Anterior cingulate cortex (tissue), 58 donors: ENCODE measurements at places on chromosomes 5 and 9.

- no peak for DNase-seq
Observed at GRCh38 chr5:147754372-147755122, 28.0 kb downstream of the JAKMIP2 start.

DNA sequence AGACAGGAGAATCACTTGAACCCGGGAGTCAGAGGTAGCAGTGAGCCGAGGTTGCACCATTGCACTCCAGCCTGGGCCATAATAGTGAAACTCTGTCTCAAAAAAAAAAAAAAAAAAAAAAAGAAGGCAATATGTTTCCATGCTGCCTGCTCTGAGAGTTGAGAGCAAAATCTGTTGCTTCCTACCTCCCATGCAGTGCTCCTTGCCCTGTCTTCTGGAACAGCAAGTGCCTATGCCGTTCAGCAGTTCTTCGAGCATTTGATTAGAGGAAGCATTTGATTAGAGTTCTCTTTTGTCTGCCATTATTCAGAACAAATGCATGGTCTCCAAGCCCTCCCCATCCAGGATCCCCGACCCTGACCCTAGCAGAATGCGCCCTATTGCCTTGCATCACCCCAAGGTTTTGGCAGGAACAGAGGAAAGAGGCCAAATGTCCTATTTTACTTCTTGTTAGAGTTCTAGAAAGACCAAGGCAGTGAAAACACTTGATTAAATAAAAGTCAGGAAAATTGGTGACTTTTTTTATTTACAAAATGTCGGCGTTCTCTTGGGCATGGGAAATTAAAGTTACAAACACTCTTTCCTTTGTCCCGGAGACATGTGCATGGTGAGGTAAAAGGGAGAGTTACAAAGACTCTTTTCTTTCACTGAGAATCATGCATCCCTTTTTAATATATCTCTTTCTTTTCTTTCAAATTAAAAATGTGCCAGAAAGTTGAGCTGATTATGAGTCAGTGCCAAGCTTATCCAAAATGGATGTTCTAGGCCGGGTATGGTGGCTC is 27.8 kb upstream of the FSD1L start:
- no peak for DNase-seq

DNA sequence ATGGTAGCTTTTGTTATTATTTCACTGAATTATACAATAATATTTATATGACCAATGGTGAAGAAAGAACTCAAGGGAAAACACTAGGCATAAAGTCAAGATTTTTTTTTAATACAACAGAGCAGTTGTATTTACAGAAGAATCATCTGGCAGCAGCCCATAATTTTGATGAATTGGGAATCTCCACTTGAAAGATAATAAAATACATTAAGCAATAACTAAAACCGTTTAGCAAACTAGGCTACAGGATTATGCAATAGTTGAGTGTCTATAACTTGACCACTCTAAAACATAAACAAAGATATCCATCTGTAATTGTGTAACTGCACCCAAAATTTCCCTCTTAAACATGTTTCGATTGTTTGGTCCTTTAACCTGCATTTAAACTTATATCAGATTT is 80.8 kb downstream of the SNCAIP start:
- DNase-seq, result no peak

- DNase-seq, result no peak
Observed at GRCh38 chr9:75811692-75812091, 78.8 kb upstream of the PCSK5 start.

- no peak for DNase-seq
Observed at GRCh38 chr5:2131826-2132496, 249.2 kb upstream of the IRX4 start.

DNA sequence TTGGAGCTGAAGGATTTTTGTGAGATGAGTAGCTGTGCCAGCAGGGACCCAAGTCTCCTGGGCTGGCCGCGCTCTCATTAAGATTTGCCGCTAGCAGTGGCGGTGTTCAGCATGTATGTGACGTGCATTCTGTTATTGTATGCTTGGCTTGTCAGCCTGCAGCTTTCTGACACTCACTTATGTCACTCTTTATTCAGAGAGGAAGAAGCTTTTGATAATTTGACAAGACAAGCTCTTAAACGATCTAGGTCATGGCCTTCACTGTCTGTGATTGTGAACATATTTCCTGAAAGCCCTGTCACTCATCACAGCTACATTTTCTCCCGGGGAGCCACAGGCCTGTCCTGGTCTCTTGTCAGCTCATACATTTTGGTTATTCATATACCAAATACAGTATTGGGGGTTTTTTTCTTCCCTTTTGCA is 98.2 kb upstream of the GRHPR start:
- DNase-seq, result no peak

DNA sequence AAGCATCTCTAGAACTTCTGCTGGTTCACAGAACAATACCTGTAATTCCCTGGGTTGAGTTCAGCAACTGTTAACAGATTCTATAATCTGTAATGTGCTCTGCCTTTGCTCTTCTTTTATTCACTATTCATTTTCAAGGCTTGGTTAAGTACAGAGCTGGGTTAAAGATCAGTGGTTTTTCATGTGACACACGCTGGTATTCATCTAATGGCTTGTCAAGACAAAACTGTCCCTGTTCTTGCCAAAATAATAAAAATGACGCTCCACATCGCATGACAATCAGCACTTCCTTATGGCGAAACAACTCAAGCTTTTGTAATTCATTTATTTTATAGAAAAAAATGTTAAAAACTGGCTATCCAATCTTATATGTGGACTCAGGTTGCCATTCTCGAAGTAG is 137.9 kb downstream of the BNC2 start:
- no peak for DNase-seq

DNA sequence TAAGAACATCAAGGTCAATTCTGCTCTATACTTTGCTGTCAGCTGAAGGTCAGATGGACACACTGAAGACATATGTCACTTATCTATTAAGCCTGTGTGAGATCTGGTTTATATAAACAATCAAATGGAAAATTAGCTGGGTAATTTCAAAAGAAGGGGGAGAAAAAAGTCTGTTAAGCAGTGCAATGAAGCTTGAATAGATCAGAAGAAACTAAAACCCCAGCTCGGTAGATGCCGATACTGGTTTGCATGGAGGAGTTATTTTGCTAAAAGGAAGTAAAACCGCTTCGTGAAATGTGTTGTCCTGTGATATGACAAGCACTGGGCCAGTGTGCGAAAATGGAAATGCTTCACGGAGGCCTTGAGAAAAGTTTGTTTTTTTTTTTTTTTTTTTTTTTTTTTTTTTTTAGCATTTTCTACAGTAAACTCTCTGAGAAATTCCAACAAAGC is 148.8 kb downstream of the MEF2C start:
- DNase-seq, result no peak

GRCh38 chr5:32960340-32961058 is 249.4 kb downstream of the NPR3 start:
- no peak for DNase-seq

DNA sequence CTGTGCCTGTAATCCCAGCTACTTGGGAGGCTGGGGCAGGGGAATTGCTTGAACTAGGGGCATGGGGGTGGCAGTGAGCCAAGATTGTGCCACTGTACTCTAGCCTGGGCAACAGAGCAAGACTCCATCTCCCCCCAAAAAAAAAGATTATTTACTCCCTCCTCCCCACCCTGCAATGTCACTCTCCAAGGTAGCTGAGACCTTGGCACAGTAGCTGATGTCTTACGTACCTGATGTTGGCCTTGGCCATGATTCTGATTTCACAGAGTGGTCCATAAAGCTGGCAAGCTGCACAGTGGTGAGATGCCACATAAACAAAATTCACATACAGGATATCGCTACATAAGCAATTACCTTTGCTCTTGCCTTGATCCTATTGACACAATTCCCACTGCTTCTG is 108.5 kb downstream of the CAVIN4 start:
- DNase-seq, result no peak

DNA sequence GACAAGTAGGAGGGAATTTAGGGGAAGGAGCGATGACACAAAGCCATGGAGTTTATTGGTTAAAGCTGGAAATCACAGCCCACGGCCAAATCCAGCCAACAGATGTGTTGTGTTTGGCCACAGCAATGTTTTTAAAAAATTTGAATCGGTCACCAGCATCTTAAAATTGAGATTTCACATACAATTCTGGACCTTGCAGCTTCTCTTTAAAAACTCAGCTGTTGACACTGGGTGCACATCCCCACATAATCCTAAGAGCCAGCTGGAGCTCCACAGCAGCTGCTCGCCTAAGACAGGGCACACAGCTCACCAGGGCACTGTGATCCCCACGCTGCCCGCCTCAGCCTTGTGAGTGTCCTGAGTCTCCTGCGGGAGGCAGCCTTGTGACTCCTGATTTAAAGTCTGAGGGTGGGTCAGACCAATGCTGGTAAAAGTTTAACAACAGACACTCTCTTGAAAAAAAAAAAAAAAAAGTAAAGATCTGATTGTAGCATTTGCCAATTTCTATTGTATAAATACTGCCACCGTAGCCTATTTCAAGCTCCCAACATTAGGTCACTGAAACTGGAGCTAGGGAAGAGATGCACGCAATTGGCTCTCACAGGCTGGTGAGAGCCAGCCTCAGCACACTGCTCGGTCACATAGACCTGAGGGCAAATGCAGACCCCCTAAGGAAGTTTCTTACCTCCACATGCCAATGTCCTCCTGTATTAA is 124.8 kb downstream of the HSD17B3 start:
- no peak for DNase-seq

DNA sequence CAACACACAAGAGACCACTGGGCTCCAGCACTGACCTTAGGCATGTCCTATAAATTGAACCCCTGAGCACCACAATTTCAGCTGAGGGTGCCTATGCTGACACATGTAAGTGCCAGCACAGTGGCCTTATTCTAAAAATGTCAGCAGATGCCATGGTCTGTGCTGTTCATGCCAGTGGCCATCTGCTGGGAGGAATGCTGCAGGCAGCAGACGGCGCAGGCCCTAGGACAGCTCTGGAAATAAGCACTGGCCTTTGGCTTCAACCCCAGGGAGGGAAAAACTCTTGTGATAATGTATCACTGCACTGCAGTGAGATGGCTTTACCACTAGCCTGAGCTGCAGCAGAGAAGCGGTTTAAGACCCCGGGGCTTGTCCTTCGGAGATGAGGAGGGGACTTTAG is 98.5 kb downstream of the SYK start:
- no peak for DNase-seq

DNA sequence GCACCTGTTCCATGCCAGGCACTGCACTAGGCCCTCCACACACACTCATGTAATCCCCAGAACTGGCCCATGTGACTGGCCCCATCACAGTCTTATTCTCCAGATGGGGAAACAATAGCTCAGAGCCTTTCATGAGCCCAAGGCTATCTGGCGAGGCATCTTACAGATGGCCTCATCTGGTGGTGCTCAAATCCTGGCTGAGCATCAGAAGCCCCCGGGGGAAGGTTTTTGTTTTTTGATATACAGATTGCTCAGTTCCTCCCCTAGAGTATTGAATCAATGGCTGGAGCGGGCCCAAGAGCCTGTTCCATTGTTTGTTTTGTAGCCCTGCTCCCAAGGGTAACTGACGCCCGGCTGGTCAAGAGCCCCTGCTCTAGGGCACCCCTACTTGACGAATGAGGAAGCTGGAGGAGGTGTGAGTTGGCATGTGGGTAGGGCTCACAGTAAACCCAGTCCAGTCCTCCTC is 145.3 kb upstream of the RAPGEF1 start:
- DNase-seq, result no peak

DNA sequence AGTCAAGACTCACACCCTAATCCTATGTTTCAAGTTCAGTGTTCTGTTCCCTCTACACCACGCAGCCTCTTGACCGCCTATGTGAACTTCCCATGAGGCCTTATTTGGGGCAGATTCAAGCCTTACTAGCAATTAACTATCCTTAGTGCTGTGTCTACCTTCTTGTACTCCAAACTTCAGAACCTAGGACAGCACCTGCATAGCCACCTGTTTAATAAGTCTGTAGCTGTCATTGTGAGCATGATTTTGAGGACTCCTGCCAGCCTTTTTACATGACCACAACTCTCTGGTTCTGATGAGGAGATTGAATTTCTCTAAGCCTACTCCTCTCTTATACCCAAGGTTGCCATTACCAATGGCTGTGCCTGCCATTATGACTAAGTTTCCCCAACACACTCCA is 50.8 kb upstream of the PCSK1 start:
- DNase-seq, result no peak

GRCh38 chr5:42583322-42583721 is 160.1 kb downstream of the GHR start:
- DNase-seq, result no peak

DNA sequence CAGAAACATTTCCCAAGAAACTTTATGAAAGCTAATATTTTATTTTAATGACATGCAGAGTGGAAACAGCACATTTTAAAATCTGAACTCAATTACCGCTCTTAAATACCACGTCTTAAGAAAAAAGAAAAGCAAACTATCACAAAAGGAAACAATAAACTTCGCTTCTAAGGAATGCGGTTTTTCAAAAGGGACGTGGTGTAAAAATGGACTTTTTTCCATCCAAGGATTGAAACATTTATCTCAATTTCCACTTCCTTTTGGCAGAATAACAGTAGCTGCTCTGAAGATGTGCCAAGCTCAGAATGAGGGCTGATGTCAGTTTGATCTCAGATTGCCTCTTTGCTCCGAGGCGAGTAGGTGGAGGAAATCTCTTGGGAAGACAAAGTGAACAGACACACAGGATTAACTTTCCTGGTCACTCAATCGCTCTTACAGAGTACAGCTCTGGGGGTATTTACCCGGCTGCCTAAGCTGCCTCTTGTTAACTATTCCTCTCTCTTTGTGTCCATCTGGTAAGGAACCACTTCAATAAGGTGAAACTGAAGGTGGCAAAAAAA is 158.5 kb downstream of the TRPM6 start:
- DNase-seq, result no peak

- DNase-seq, result peak; percentile 74
Observed at GRCh38 chr9:100472788-100473275, at the start of gene TMEFF1. TMEFF1 (plus strand) TSS chr9:100473149; CDS start chr9:100473545, 396 bp downstream.

DNA sequence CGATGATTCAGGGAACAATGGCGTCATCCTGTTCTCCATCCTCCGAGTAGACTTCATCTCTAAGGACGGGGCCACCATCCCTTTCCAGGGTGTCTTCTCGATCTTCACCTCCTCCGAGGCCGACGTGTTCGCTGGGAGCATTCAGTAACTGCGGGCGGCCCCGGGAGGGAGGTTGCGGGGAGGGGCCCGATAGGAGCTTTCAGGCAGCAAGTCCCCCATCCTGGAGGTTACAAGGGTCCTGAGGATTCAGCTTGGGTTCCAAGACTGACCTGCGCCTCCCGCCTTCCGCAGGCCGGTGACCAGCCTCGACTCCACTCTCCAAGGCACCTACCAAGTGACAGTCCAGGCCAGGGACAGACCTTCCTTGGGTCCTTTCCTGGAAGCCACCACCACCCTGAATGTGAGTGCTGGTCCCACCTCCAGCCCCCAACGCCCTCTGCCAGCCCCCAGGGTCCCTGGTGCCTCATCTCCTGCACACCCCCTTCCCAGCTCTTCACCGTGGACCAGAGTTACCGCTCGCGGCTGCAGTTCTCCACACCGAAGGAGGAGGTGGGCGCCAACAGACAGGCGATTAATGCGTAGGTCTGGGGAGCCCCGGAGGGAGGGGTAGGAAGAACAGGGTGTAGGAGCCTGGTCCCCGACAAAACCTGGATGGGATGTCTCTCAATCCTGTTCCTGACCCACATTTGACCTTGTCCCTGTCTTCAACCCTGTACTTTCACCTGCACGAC is 20.8 kb downstream of the GPRIN1 start:
- DNase-seq, result no peak
